Thyroid gland (tissue), 4 donors: ENCODE measurements at places on chromosomes 6 and 20. TPM values are rescaled to one million over a fixed set of nuclear protein-coding genes. Genes with fewer than 3 reads are reported as not detected.

DNA sequence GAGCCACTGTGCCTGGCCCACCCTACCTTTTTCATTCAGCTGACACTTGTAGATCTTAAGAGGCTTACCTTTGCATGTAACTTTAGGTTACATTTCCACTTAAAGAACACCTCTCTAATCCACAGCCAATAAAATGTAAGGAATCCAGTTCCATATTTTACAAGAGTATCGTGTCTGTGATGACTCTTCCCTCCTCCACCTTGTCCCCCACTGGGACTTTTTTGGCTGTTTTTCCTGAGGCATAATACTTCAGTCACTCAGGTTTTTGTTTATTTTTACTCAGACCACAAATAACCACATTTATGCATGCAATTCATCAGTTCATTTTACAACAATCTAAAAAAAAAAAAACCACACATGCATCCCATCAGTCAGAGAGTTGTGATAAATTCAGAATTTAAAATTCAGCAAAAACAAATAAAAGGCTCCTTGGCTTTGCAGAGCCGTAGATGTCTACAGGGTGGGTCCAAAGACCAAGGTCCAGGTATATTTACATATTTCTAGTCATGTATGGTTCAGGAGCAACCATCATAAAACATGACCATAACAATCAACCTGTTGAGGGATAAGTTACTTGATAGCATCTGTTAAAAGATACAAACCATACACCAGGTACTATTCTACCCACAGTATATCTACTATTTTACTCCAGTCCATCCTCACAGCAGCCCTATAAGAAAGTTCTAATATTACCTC is 9.9 kb downstream of the ATXN1 start:
- DNase-seq = no peak
- H3K4me1 ChIP-seq = peaks cover 20% of the 10 kb centered on the region

DNA sequence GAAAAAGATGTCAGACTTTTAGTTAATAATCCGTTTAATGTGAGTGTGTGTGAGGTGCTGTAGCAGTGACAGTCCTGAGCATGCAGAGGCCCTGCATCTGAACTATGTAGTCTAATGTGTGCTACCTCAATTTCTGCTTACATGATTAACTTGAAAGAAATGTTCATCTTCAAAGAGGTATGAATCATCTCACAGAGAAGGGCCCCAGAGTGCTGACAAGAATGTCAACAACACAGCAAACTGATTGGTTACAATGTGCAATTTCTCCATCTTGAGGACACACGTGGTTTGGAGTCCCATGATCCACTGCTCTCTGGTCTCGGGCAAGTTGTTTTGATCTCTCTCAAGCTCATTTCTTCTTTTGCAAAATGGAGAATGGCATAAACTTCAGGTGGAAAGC is 61.7 kb upstream of the EMILIN3 start:
- peaks cover 15% of the 10 kb centered on the region for H3K36me3 ChIP-seq
- no peaks in the 10 kb centered on the region for H3K4me1 ChIP-seq
- no peak overlapping the region for H3K4me3 ChIP-seq
- H3K27me3 ChIP-seq = no peaks in the 10 kb centered on the region

Gene FLRT3
- 12.0 TPM for total RNA-seq

DNA sequence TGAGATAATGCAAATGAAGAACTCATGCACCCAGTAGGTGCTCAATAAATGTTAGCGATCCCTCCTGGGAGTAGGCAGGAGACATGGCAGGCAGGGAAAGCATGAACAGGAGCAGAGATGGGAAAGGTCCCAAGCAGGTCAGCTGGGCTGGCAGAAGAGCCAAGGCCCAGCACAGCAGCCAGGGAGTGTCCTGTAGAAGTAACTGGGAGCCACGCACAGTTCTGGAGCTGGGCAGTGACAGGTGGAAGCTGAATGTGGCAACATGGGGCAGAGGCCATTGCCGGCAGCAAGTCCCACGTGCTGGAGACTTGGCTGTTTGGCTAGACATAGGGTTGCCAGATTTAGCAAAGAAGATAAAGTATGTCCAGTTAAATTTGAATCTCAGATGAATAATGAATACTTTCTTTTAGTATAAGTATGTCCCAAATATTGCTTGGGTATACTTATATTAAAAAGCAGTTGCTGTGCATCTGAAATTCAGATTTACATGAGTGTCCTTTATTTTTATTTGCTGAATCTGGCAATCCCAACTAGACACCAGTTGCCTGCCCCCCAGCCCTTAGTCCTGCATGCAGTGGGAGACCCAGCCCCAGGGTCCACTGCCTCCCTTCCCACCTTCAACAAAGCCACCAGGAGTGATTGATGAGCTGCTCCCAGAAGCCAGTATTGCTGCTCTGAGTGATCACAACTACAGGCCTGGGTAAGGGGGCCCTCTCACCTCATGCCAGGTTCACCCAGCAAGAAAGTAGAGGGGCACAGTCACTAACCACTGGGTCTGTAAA is 3.7 kb upstream of the LPIN3 start:
- no peaks in the 10 kb centered on the region for H3K36me3 ChIP-seq
- H3K4me3 ChIP-seq = no peak overlapping the region
- peaks cover 42% of the 10 kb centered on the region for H3K4me1 ChIP-seq
- H3K27ac ChIP-seq = peak overlapping the region; percentile 31
- no peaks in the 10 kb centered on the region for H3K27me3 ChIP-seq

Gene PACSIN1
- total RNA-seq = 0.11 TPM

DNA sequence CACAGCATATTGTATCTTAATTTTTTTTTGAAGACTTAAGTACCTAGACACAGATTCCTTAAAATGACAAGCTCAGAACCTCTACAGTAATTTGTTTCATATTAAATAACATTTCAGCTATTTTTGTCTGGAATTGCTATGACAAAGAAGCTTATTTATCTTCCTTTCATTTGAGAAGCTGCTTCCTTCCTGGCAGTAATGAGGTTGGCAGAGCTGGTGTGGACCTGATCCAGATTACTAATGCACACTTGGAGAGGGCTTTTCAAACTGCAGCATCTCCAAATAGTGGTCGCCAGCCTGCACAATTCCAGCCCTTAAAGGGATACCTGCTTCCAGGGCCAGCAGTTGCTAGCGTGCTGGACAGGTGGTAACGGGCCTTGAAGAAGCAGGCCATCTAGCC is 12.1 kb downstream of the PTCHD4 start:
- no peaks in the 10 kb centered on the region for H3K4me1 ChIP-seq
- peak; percentile 5 for DNase-seq
- H3K27me3 ChIP-seq = no peaks in the 10 kb centered on the region
- no peaks in the 10 kb centered on the region for H3K36me3 ChIP-seq
- no peak overlapping the region for H3K4me3 ChIP-seq

- no peak for DNase-seq
- peaks cover 16% of the 10 kb centered on the region for H3K4me1 ChIP-seq
- peaks cover 10% of the 10 kb centered on the region for H3K36me3 ChIP-seq
- no peak overlapping the region for H3K27ac ChIP-seq
Observed at GRCh38 chr20:62390317-62391164, 3.6 kb downstream of the RPS21 start.
